ENCODE measurements at places on chromosomes 6 and 20.

- DNase-seq = peak; percentile 99
These were observed 62.9 kb downstream of the MRPL14 start for GRCh38 chr6:44064089-44064947.

DNA sequence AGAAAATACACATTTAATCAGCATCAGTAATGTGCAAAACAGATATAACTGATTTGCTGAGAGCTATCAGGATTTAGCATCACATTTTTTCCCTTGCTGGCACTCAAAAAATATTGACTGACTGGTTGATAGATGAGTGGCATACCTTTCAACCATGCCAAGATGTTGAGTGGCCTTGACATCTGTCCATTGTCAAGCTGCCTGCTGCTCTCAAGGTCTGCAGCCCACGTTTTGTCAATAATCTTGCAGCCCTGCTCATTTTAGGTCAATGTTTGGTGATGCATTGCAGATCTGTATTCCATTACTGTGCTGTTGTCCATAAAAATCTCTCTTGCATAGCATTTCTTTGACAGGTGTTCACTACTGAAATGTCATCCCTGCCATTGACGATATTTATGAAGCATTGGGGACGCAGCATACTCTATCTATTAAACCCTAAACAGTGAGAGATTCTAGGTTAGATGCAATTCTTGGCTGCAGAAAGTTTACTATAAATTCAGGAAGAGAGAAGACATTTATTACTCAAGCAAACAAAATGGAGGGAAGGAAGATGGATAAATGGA is 111.6 kb downstream of the BFSP1 start:
- no peak for DNase-seq

DNA sequence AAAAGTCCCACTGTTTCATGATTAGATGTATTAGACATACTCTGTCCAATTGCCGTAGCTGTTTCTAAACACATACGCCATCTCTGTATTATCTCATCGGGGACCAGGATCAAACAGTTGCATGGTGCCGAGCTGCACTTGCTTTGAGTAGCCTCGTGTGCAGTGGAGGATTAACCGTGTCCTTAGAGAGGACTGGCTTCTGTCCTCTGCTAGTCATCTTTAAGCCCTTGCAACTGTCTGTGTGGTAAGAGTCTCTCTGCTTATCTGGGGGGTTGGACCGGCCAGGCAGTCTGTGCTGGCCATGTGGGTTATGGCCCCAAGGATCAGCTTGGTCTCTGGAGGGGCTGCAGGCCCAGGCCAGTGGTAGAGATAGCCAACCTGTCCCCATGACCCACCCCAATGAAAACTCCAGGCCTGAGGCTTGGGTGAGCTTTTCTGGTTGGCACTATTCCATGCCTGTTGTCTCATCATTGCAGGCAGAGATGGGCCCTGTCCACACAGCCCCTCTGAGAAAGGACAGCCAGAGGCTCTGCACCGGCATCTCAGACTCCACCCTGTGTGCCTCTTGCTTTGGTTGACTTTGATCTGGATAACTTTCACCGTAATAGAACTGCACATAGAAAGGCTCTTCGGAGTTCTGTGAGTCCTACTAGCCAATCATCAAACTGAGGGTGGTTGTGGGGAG is 137.3 kb upstream of the SNX9 start:
- no peak for DNase-seq

DNA sequence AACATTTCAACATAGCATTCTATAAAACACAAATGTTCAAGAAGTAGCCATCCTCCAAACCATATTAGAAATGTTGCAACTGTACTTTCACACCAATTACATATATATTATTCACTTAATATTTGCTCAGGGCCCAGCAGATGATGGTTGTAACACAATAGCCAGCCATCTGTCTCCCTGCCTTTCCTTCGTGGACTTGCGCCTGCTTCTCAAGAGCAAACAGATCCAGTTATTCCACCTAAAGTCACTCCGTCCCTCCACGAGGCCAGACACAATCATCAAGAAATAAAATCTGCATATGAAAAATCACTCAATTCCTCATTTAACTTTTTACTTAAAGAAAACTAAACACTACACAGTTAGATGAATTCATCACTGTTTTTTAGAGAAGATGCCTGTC is 160.4 kb downstream of the RALGAPA2 start:
- DNase-seq = no peak

Data from Daoy (cell line).